ENCODE measurements at places on chromosomes 5 and 9. TPM values are rescaled to one million over a fixed set of nuclear protein-coding genes. Genes with fewer than 3 reads are reported as not detected.

DNA sequence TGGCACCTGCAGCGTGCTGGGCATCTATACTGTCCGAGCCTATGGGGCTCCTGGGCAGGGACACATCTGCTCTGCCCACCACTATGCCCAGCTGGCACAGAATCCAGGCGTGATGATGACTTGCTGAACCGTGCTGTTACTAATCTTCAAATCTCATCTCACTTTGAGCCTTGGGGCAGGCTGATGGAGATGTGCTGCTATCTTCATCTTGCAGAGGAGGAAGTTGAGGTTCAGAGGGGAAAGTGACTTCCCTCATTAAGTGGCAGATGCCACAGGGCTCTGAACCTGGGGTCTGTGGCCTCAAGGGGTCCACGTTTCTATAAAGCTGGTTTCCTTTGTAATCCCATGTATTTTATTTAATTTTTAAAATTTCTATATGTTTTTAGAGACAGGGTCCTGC is 4.7 kb downstream of the SLC2A6 start:
- no peak overlapping the region for H3K4me3 ChIP-seq
- H3K36me3 ChIP-seq, result no peaks in the 10 kb centered on the region
- H3K4me1 ChIP-seq, result no peaks in the 10 kb centered on the region
- H3K27me3 ChIP-seq, result no peaks in the 10 kb centered on the region
- H3K27ac ChIP-seq, result no peak overlapping the region

DNA sequence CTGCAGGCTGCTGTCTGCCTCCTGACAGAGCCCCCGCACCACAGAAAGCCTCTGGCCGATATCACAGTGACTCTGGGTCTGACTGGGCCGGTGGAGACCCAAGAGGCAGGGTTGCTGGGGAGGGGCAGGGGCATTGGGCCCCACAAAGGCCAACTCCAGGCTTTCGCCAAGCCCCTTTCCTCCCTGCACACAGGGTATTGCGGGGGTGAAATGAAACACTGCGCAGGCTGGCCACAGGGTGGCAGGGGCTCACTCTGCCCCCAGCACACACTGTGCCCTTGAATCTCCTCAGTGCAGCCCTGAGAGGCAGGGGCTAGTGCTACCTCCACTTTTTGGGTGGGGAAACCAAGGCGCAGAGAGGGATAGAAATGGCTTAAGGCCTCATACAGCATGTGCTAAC is 44.6 kb downstream of the BARX1 start:
- peaks cover 4% of the 10 kb centered on the region for H3K4me1 ChIP-seq
- no peaks in the 10 kb centered on the region for H3K36me3 ChIP-seq
- no peak for DNase-seq

GRCh38 chr5:29263915-29264351 is 1929.6 kb upstream of the CDH6 start:
- no peak overlapping the region for H3K4me3 ChIP-seq
- no peak for DNase-seq
- no peak overlapping the region for H3K27ac ChIP-seq

DNA sequence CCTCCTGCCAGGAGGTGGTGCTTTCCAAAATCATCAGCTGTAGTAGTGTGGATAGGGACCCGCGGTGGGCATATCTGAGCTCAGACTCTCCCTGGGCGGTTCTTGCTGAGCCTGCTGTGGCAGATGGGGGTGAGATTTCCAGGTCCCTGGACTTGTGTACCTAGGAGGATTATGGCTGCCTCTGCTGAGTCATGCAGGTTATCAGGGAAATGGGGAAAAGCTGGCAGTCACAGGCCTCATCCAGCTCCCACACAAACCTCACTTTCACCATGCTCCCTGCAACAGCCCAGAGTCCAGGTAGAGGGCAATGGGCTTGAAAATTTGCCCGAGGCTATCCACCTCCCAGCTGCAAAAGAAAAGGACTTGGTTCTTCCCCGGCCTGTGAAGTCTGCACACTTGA is 23.4 kb upstream of the MAMDC2 start:
- H3K27ac ChIP-seq, result no peak overlapping the region
- no peaks in the 10 kb centered on the region for H3K36me3 ChIP-seq

DNA sequence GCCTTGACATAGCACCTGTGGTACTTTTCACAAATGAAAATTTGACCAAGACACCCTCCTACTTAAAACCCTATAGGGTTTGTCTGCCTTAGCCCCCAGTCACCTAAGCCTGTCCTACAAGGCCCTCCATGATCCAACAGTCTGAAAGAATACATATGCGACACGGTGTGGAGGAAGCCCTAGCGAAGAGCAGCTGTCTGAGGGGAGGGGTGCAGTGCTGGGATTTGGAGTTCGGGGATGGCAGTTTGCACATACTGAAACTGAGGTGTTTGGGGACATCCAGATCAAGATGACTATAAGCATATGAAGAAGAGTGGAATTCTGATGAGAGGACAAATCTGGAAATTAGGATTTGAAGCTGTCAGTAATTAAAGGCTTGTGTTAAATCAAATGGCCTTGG is 7.2 kb upstream of the MYORG start:
- no peak overlapping the region for H3K27ac ChIP-seq
- DNase-seq, result no peak
- no peak overlapping the region for H3K4me3 ChIP-seq
- H3K27me3 ChIP-seq, result no peaks in the 10 kb centered on the region
- H3K4me1 ChIP-seq, result peaks cover 23% of the 10 kb centered on the region

DNA sequence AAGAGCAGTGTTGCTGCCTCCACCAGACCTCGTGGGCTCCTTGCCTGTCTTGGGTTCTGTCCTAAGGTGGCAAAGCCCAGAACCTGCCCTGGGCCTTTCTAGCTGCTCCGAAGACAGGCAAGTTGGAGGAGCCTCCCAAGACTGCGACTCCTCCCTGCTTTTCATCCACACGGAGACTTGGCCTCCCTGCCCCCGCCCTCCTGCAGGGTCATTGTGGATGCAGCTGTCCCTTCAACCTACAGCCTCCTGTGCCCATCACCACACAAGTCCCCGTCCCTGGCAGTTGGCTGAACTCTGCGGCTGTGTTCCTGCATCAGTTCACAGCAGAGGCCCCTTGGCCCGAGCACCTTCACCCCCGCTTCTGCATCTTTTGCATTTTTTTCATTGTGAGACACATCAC is 59.2 kb downstream of the WNK2 start:
- no peak overlapping the region for H3K4me3 ChIP-seq
- H3K4me1 ChIP-seq, result peaks cover under 1% of the 10 kb centered on the region
- no peaks in the 10 kb centered on the region for H3K36me3 ChIP-seq
- DNase-seq, result no peak

IRGM gene
- 2.3 TPM for total RNA-seq
